ENCODE measurements at places on chromosomes 3 and 15.

DNA sequence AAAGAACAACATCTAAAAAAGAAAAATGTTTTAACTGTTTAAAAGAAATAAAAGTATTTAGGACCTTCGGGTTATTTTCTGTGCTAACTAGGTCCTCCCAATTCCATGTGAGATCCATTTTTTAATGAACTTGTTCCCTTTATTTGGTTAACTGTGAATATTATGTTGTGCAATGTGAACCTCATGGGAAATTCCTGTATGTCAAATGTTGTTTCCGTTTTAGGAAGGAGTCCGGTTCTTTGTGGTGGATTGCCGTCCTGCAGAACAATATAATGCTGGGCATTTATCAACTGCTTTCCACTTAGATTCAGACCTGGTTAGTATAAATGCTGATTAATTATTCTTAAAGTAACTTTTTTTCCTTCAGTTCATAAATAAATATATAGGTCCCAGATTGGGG, 35.5 kb upstream of the NIT2 start:
- DNase-seq: no peak

DNA sequence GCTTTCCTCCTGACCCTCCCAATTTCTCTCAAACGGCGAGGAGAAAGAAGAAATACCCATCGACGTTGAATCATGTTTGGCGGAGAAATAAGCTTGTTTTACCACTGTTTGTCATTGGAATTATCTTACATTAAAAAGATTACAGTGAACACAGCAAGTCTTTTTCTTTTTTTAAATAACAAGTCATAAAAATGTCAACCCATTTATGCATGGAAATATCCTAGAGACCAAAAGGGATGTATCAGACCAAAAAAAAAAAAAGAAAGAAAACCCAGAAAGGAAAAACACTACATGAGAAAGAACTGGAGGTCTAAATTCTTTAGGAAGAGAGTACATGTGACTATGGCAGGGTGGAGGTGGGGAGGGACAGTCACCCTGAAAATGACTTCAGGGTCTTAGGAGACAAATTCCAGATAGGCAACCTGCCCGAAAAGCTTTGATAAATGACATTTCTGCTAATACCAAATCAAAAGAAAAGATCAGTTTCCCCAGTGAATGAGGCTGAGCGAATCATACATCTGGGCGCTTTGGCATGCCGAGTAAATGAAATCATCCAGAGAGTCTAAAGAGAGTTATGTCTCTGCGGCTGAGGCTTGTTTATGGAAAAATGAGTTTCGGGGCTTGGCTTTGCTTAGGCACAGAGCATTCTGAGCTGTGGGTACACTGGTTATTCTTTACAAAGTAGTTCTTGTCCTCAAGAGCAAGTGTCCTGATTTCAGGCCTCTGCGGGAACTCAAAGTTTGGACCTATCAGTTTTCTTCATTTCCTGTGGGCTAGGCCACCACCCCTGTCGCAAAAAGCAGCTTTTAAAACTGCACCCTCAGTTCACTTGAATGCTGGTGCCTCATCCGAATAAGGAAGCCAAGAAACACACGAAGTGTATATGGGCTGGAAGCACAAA, 110.1 kb upstream of the TGFBR2 start:
- DNase-seq: no peak

GRCh38 chr3:9384141-9384828, 13.1 kb upstream of the SETD5 start:
- no peak for DNase-seq

DNA sequence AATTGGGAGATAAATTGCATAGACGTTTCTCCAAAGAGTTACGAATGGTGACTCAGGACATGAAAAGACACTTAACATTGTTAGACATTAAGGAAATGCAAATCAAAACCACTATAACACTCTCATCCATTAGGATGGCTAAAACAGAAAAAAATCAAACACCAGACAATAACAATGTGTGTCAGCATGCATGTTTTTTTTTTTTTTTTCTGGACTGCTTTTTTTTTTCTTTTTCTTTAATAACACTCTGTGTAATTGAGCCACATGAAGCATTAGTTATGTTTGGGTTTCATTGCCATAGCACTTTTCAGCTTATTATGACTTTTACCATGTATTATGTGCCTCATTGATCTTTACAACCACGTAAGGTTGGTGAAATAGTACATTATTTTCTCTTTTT, 95.0 kb downstream of the NFKBIZ start:
- DNase-seq: no peak

DNA sequence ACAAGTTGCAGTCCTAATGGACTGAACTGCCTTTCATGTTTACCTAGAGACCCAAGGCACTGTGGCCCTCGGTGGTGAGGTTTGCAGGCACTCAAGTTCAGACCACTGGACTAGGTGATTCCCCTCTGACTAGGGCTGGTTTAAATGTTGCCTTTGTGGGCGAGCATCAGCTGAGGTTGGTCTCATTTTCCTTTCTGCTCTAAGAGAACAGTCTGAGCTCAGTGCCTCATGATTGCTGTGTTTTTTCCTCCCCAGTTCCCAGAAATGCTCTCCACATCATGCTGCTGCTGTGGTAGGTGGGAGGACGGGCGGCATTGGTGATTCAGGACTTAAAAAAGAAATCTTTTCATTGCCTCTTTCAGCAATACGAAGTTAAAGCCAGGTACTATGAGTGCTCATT, 237.2 kb downstream of the MBNL1 start:
- no peak for DNase-seq

GRCh38 chr3:30510596-30510995, 95.8 kb upstream of the TGFBR2 start:
- DNase-seq: no peak

- DNase-seq: no peak
These were observed 87.3 kb upstream of the THBS1 start for GRCh38 chr15:39493424-39494067.

GRCh38 chr3:186722457-186722856, 5.3 kb downstream of the KNG1 start:
- no peak for DNase-seq

DNA sequence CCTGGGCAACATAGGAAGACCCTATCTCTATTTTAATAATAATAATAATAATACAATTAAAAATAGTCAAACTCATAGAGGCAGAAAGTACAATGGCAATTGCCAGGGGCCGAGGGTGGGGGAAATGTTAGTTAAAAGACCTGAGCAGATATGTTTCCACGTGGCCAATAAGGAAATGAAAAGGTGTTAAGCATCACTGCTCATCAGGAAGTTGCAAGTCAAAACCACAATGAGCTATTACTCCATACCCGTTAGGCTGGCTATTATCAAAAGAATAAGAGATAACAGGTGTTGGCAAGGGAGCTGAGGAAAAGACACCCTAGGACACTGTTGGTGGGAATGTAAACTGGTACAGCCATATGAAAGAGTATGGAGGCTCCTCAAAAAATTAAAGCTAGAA, 60.4 kb upstream of the PRSS50 start:
- no peak for DNase-seq

- DNase-seq: no peak
These were observed 151.9 kb downstream of the CADPS start for GRCh38 chr3:62723166-62723913.

DNA sequence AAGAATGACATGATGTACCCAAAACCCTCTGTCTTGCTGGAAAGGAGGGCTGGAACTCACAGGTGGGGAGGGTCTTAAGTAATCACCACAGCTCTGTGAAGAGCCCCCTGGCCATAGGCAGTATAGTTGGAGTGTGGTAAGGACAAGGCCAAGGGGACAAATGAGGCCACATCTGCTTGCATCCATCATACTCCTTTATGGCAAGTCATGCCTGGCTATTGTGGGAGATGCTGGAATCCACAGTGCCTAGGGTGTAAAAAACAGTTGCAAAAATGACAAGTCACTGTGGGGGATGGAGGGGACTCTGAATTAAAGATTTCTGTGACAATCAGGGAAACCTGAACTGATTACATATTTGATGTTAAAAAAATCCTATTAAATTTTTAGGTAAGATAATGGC, 258.5 kb downstream of the KCNMB2 start:
- DNase-seq: no peak

All from activated naive CD8-positive, alpha-beta T cell treated with anti-CD3 and anti-CD28 coated beads, Interleukin-2, amount 50 U/mL, for 16 hours (primary cell).